Activated T-cell treated with anti-CD3 and anti-CD28 coated beads, Interleukin-2, amount 50 U/mL, for 1 hour (primary cell): ENCODE measurements at places on chromosomes 16 and 17.

GRCh38 chr16:1639860-1640259 is 27.7 kb downstream of the CRAMP1 start:
- no peak for DNase-seq

DNA sequence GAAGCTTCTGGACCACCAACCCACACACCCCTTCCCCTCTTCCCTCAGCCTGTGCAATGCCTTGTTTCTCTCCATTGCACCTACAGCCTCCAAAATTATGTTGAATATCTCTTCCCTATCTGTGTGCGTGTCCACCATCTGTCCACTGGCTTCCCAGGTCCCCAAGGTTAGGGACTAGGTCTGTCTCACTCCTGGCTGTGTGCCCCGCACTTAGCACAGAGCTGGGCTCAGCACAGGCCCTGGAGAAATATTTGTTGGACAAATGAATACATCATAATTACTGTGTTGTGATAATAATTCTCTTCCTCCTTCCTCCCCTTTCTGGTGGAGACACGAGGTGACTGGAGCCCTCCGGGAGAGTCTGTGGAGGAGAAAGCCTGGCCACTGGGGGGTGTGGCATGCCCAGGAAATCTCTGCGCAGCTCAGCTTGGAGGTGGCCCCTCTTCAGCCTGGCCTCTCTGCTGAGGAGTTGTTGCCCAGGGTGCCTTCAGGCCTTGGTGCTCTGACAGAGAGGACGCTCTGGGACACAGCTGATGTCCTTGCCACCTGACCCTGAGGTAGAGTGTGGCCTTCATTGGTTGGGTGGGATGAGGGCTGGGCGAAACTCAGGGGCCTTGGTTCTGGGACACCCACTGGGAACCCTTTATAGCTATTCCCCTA is 3.3 kb upstream of the BRD7 start:
- DNase-seq = no peak

- DNase-seq = no peak
Measured at GRCh38 chr16:25509456-25509855, 182.3 kb upstream of the HS3ST4 start.

GRCh38 chr17:64129515-64129764 is 504 bp downstream of the ERN1 start:
- DNase-seq = no peak

- DNase-seq = no peak
Measured at GRCh38 chr16:70258065-70258464, 6.3 kb upstream of the EXOSC6 start.

DNA sequence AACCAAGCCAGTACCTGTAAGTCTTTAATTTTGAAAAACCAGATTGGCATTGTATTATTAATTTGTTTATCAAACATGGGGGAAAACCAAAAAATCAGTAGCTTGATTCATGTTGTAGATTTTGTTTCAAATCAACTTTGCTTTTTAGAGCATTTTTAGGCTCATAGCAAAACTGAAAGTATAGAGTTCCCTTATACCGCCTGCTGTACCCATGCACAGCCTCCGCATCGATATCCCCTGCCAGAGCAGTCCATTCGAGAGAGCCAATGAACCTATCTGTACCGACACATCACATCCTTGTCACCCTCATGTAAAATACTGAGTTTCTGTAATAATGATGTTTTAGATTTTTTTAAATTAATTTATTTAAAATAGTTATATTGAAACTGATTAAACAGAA is 16.2 kb upstream of the MRC2 start:
- DNase-seq = no peak

GRCh38 chr16:83813823-83814658 is 6.3 kb downstream of the HSBP1 start:
- no peak for DNase-seq

DNA sequence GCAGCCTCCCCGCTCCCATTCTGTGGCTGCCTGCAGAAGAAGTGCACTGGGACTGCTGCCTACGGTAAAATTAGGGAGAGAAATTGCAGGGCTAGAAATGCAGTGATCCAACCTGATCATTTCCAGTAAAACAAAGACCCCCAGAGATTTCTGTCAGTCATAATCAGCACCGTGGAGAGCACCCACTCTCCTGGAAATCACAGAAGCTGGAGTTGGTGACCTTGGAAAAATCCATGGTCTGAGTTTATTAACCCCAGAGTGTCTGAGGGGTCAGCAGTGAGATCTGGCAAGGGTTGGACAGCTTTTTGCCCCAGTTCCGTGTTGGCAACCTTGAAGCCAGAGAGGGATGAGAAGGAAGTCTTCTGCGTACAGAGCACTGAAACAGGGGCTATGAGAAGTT is 7.8 kb downstream of the SYCE1L start:
- DNase-seq = no peak

GRCh38 chr17:62105357-62105756 is 40.3 kb upstream of the MED13 start:
- DNase-seq = no peak

DNA sequence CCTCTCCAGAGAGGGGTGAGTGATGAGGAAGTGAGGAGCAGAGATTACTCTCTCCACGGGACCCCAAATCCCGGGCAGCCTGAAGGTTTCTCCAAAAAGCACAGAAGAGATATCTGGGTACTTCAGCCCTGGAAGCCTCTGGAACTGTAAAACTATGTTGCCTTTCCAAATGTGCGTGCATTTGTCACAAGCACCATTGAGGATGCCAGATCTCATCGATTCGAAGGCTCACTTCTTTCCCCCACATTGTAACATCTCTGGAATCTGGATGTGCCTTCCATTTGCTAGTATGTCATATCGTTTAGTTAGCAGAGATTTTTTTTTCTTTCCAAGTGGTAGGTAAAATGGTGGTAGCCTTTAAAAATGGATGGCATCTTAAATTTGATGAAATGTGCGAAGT is 45.8 kb downstream of the ABCC12 start:
- no peak for DNase-seq

GRCh38 chr16:63223851-63224250 is 1187.6 kb upstream of the CDH8 start:
- no peak for DNase-seq

DNA sequence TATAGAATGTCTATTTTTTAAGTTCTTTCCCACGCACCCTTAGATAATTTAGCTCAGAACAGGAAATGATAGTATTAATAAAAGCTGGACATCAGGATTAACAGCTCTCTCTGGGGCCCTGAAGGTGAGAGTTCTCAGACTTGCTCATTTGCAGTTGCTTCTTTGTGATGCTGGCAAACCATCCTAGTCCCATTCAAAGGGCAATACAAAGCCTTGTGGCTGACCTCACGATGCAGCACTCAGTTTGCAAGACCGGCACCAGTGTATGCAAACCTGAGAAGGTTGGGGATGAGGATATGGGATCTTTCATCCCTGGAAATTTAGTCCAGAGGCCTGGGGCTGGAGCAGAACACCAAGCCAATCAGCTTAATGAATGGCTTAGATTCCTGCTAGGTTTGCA is 29.3 kb downstream of the STH start:
- no peak for DNase-seq

- DNase-seq = no peak
Measured at GRCh38 chr16:4290236-4290830, 17.5 kb upstream of the TFAP4 start.

DNA sequence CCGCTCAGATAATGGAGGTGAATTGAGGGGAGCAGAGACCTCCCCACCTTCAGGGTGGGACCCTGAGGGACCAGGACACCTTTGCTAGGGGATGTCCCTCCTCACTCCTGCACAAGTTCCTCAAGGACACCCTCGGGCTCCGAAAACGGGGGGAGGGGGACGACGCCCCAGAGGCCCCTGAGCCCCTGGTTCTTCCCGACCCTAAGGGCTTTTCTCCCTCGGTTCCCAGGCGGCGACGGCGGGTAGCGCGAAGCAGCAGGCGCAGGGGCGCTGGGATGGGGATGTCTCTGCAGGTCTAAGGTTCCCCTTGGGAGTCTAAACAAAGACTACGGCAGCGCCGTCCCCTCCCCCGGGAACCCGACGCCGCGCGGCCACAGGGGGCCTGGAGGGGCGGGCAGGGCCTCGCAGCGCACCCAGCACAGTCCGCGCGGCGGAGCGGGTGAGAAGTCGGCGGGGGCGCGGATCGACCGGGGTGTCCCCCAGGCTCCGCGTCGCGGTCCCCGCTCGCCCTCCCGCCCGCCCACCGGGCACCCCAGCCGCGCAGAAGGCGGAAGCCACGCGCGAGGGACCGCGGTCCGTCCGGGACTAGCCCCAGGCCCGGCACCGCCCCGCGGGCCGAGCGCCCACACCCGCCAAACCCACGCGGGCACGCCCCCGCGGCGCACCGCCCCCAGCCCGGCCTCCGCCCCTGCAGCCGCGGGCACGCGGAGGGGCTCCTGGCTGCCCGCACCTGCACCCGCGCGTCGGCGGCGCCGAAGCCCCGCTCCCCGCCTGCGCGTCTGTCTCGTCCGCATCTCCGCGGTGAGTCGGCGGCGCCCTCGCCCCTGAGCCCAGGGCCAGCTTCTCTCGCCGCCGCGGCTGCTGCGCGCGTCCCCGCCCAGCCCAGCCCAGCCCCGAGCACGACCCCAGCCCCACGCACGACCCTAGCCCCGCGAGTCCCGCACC is 36.7 kb upstream of the NDRG4 start:
- DNase-seq = peak; percentile 22

DNA sequence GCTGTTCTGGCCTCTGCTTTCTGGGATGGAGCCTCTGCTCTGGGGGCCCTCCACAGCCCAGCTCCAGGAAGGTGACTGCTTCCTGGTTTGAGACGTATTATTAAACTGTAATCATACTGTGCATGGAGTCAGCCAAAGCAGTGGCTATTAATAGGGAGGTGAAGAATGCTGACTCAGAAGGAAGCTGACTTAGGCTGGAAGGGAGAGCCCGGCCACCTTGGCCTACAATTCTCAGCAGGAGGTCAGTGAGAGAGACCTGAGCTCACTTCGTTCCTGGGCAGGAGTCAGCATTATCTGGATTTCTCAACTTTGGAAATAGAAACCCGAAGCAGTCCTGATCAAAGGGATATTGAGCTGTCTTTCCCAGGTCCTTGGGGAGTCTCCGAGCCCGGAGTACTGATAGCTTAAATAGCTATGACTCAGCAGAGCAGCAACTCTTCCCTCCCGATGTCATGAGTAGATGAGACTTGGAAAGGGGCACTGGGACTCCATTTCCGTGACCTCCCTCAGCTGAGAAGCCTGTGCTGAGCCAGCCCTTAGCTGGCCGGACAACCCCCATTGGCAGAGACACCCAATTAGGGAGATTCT is 91.8 kb downstream of the YPEL2 start:
- no peak for DNase-seq

- DNase-seq = peak; percentile 61
Measured at GRCh38 chr17:42819939-42820535, 4.0 kb downstream of the BECN1 start.

- DNase-seq = no peak
Measured at GRCh38 chr17:59506894-59507726, 58.3 kb upstream of the DHX40 start.

GRCh38 chr17:68861602-68862001 is 93.6 kb downstream of the ABCA8 start:
- no peak for DNase-seq
